ENCODE measurements at places on chromosomes 3 and 15. TPM values are rescaled to one million over a fixed set of nuclear protein-coding genes. Genes with fewer than 3 reads are reported as not detected.

CCR8 gene
- not detected for total RNA-seq

GOLGA8T gene
- total RNA-seq, result not detected

GFM1 gene
- 52.3 TPM for total RNA-seq

GRAMD1C gene
- 2.5 TPM for total RNA-seq

CLDN18 gene
- total RNA-seq, result not detected

PRR20G gene
- total RNA-seq, result not detected

BTLA gene
- not detected for total RNA-seq

PLSCR5 gene
- total RNA-seq, result not detected

C2CD4B gene
- not detected for total RNA-seq
